ENCODE measurements at places on chromosomes 3 and 15.

- DNase-seq: no peak
Measured at GRCh38 chr3:186510374-186511079, 33.7 kb downstream of the CRYGS start.

DNA sequence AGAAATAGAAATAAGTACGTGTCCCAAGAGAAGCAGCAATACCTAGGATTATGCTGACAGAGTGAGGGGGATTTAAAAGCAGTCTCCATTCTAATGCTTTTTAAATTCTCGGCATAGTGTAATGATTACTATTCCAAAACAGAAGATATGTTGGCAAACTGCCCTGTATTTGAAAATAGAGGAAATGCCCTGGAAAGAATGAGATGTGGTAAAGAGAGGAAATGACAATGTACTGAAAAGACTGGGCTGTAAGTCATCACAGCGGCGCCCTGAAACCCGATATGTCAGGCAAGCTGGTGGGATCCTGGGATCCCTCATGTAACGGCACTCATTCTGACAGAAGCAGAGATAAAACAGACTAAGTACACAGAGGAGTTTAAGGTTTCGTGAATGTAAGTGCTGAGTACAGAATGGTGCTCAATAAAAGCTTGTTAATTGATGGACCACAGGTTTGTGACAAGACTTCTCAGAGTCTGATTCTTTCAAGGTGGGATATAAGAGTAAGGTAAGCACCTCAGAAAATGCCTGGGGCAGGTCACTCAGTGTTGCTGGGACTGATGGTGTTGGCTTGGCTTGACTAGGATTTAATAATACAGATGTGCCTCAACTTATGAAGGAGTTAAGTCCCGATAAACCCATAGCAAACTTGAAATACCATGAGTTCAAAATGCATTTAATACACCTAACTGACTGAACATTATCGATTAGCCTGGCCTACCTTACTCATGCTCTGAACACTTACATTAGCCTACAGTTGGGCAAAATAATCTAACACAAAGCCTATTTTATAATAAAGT lies 91.4 kb downstream of the NFKBIZ start:
- DNase-seq: no peak

DNA sequence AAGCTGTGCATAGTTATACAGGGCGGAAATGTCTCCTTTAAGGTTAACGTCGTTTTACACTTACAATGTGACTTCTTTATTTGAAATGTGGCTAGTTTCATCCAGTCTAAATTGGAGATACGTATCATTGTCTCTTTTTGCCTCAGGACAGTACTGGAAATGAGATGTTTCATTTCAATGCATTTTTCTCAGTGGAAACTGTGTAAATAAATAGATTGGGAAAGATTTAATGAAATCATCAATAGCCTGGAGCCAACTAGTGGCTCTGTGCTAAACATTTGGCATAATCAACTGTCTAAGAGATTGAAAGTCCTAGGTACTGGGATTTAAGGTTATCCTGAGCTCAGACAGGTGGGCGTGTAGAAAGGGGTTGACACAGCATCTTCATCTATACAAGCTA lies 691.5 kb upstream of the CCDC54 start:
- no peak for DNase-seq

GRCh38 chr15:70023064-70023768 lies 74.5 kb downstream of the TLE3 start:
- DNase-seq: peak; percentile 41

- DNase-seq: no peak
Measured at GRCh38 chr15:88878720-88879184, 16.6 kb downstream of the HAPLN3 start.

- DNase-seq: no peak
Measured at GRCh38 chr3:106167728-106168127, 298.9 kb upstream of the CBLB start.

- DNase-seq: no peak
Measured at GRCh38 chr3:168065569-168065968, 30.2 kb downstream of the GOLIM4 start.

DNA sequence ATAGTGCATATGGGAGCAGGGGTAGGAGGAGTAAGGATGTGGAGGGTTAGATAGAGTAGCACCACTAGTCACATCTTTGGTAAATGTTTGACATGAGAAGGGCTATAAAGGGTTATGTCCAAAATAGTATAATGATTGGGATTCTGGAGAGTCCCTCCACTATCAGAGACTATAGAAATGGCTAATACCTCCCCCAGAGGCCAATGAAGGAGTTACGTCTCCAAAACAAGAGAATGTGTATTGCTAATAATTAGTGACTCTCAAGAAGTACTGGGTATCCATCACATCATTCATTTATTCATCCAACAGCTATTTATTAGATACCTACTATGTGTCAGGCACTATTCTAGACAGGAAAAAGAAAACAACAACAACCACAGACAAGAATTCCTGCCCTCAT lies 203.7 kb upstream of the UMPS start:
- DNase-seq: no peak

- no peak for DNase-seq
Measured at GRCh38 chr3:154886437-154886836, 193.7 kb upstream of the MME start.

GRCh38 chr15:63953524-63953923 lies 92.8 kb downstream of the DAPK2 start:
- DNase-seq: no peak

All from T-cell (primary cell).